SJSA1 (cell line): ENCODE measurements at places on chromosomes 3 and 15. TPM values are rescaled to one million over a fixed set of nuclear protein-coding genes. Genes with fewer than 3 reads are reported as not detected.

TGM4 gene
- 0.05 TPM in 1 of 2 replicates, not detected in the other for total RNA-seq

AHSG gene
- not detected in 2 replicates for total RNA-seq

TRIM59 gene
- 99.9 and 119 TPM in 2 replicates for total RNA-seq

PGBD4 gene
- total RNA-seq: 1.5 and 2.5 TPM in 2 replicates

DNA sequence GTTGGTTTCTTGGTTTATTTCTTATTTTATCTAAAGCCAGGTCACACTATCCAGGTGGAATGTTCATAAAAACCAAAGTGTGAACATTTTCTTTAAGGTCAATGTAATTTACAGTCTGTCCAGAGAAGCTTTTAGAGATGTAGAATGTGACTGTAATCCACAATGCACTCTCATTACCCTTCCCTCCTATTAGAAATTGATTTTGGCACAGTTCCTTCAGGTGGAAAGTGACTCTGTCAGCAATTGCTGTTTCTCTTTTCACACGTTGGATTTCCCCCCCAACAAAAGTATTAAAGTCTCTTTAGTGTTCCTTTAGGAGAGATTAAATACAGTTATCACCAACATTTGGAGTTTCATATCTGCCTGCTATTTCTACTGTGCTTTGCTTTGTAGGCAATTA lies 31.6 kb upstream of the COPB2 start:
- H3K27ac ChIP-seq: no peak overlapping the region
- no peak for DNase-seq
- H3K27me3 ChIP-seq: no peaks in the 10 kb centered on the region
- H3K4me3 ChIP-seq: no peak overlapping the region
- no peaks in the 10 kb centered on the region for H3K4me1 ChIP-seq

- H3K4me1 ChIP-seq: 0 out of 2 replicates have a peak, but pooled peaks cover 3% of the 10 kb centered on the region
- H3K4me3 ChIP-seq: no peak overlapping the region
- no peak for DNase-seq
- no peak overlapping the region for H3K27ac ChIP-seq
- H3K36me3 ChIP-seq: no peaks in the 10 kb centered on the region
Observed at GRCh38 chr3:105967117-105967516, 98.3 kb upstream of the CBLB start.

DNA sequence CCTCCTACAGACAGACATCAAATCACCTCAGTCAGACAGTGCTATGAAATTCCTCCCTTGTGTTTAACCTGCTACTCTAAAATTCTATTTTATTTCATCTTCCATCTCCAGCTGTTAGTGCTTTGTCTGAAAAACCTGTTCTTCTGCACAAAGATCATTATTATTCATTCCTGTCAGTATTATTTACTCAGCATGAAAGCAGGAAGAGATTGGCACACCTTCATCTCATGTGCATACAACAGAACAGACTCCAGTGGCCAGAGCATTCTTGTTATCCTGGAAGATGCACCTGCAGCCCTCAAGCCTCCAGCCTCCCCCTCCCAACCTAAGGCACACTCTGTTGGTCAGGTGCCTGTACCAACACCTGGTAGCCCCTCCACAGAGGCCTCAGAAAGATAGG lies 1.8 kb upstream of the ROPN1B start:
- no peaks in the 10 kb centered on the region; the same call in 1 of the 2 replicates for H3K4me1 ChIP-seq
- no peak overlapping the region for H3K27ac ChIP-seq
- H3K27me3 ChIP-seq: peaks cover 14% of the 10 kb centered on the region

- no peaks in the 10 kb centered on the region for H3K4me1 ChIP-seq
- no peak overlapping the region for H3K27ac ChIP-seq
- H3K27me3 ChIP-seq: peaks cover 3% of the 10 kb centered on the region; the same call in 1 of the 2 replicates
- no peak overlapping the region for H3K4me3 ChIP-seq
- no peaks in the 10 kb centered on the region for H3K36me3 ChIP-seq
Observed at GRCh38 chr3:185115371-185115770, 37.5 kb downstream of the C3orf70 start.

- H3K27me3 ChIP-seq: no peaks in the 10 kb centered on the region
- DNase-seq: no peak
- no peaks in the 10 kb centered on the region for H3K4me1 ChIP-seq
- H3K36me3 ChIP-seq: no peaks in the 10 kb centered on the region
Observed at GRCh38 chr15:27535445-27536129, 563.5 kb downstream of the OCA2 start.

- no peak for DNase-seq
- H3K4me3 ChIP-seq: no peak overlapping the region
- H3K27ac ChIP-seq: no peak overlapping the region
- H3K4me1 ChIP-seq: no peaks in the 10 kb centered on the region
Observed at GRCh38 chr3:141125351-141125750, 74.2 kb downstream of the SPSB4 start.

- H3K4me1 ChIP-seq: peaks cover 72% of the 10 kb centered on the region
- H3K4me3 ChIP-seq: no peak overlapping the region
- DNase-seq: peak; percentile 95
- peaks cover 86% of the 10 kb centered on the region for H3K36me3 ChIP-seq
- no peaks in the 10 kb centered on the region for H3K27me3 ChIP-seq
- peak overlapping the region; percentile 99 for H3K27ac ChIP-seq
Observed at GRCh38 chr15:60392986-60393790, 4.6 kb downstream of the ANXA2 start.

GRCh38 chr3:99126316-99126715 lies 224.8 kb upstream of the DCBLD2 start:
- no peak overlapping the region for H3K4me3 ChIP-seq
- H3K36me3 ChIP-seq: no peaks in the 10 kb centered on the region
- peaks cover 45% of the 10 kb centered on the region for H3K4me1 ChIP-seq
- H3K27me3 ChIP-seq: no peaks in the 10 kb centered on the region

GRCh38 chr3:177904621-177905020 lies 631.6 kb upstream of the KCNMB2 start:
- no peak for DNase-seq
- H3K4me1 ChIP-seq: peaks cover 33% of the 10 kb centered on the region
- H3K27ac ChIP-seq: peak overlapping the region; percentile 85
- H3K4me3 ChIP-seq: no peak overlapping the region
- no peaks in the 10 kb centered on the region for H3K27me3 ChIP-seq
